ENCODE measurements at places on chromosomes 1 and 21.

- no peak for DNase-seq
These were observed 7.5 kb downstream of the KAZN start for GRCh38 chr1:14605945-14606344.

GRCh38 chr1:206419250-206419649 is 51.0 kb upstream of the IKBKE start:
- no peak for DNase-seq

- DNase-seq, result no peak
These were observed 9.2 kb downstream of the AGPAT3 start for GRCh38 chr21:43874085-43874805.

DNA sequence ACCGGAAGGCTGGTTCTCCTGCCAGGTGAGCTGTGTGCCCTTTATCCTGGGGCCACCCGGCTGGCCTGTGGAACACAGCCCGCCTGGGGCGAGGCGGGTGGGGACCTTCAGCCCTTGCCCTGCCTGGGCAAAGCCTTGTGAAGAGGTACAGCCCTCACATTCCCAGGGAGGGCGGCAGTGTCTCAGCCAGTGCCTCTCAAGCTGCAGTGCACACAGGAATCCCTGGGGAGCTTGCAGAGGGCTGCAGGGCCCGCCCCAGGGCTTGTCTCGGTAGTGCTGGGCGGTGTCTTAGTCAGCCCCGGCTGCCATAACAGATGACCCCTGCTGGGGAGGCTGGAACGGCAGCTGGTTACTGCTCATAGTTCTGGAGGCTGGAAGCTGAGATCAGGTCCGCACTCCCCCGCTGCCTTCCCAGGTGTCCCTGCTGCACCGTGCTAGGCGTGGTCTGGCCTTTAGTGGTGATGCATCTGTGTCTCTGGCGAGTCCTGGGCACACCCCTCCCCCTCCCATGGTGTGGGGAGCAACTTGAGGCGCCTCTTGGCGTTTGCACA is 12.6 kb downstream of the DFFB start:
- no peak for DNase-seq

GRCh38 chr1:221812905-221813597 is 71.2 kb upstream of the DUSP10 start:
- DNase-seq, result no peak

GRCh38 chr21:46435786-46436227 is 22.9 kb upstream of the DIP2A start:
- no peak for DNase-seq

GRCh38 chr1:164905869-164906268 is 346.9 kb downstream of the PBX1 start:
- no peak for DNase-seq

- no peak for DNase-seq
These were observed 42.3 kb downstream of the NEK7 start for GRCh38 chr1:198199105-198199504.

Measured in stimulated activated CD4-positive, alpha-beta T cell treated with anti-CD3 and anti-CD28 coated beads, Interleukin-4, amount 100 ng/mL, for 48 hours (primary cell).